ENCODE measurements at places on chromosomes 7 and 10. TPM values are rescaled to one million over a fixed set of nuclear protein-coding genes. Genes with fewer than 3 reads are reported as not detected.
A peak's percentile ranks its signal among the peaks of the same experiment; 100 is the strongest.

The PRKCQ gene
- 0.39 TPM for total RNA-seq

DNA sequence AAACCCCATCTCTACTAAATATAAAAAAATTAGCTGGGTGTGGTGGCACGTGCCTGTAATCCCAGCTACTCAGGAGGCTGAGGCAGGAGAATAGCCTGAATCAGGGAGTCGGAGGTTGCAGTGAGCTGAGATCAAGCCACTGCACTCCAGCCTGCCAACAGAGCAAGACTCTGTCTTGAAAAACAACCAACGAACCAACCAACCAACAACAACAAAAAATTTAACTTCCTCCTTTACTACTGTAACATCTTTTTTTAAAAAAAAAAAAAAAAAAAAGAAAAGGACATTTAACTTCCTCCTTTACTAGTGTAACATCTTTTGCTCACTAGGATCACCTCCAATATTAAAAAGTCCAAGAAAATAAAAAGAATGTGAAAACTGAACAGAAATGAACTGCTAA is 92.3 kb upstream of the TMEM168 start:
- DNase-seq, result no peak
- H3K27ac ChIP-seq, result no peak overlapping the region
- peaks cover 13% of the 10 kb centered on the region for H3K4me1 ChIP-seq
- H3K4me3 ChIP-seq, result no peak overlapping the region
- H3K27me3 ChIP-seq, result no peaks in the 10 kb centered on the region
- peaks cover 12% of the 10 kb centered on the region for H3K36me3 ChIP-seq

DNA sequence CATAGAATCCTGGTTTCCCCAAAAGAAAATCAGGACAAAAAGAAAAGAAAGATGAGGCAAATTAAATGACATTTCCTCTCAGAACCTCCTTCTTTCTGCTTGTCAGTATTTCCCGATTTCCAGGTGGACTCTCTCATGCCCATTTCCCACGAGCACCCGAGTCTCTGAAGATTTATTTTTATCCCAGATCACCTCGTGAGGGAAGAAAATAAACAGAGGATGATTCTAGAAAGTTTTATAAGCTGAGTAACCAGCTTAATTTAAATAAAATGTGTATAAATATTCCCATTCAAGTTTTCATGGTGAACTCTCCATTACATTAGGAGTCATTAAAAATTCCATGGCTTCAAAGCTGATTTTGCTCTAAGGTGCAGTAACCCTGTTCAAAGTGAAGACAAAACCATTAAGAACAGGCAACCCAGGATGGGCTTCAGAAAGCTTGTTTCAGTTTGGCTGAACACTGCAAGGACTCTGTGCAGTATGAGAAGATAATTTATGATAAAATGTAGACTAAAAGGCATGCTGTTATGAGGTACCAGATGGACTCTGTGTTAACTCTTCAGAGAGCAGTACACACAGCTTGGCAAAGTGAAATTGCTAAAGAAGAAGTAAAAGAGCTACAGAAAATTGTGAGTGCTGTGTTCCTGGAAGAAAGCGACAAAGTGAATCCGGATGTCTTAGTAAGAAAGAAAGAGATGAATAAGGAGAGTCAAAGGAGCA is 521.3 kb upstream of the LRRN3 start:
- no peak overlapping the region for H3K27ac ChIP-seq
- H3K4me3 ChIP-seq, result no peak overlapping the region
- H3K27me3 ChIP-seq, result no peaks in the 10 kb centered on the region
- no peaks in the 10 kb centered on the region for H3K4me1 ChIP-seq
- no peaks in the 10 kb centered on the region for H3K36me3 ChIP-seq

DNA sequence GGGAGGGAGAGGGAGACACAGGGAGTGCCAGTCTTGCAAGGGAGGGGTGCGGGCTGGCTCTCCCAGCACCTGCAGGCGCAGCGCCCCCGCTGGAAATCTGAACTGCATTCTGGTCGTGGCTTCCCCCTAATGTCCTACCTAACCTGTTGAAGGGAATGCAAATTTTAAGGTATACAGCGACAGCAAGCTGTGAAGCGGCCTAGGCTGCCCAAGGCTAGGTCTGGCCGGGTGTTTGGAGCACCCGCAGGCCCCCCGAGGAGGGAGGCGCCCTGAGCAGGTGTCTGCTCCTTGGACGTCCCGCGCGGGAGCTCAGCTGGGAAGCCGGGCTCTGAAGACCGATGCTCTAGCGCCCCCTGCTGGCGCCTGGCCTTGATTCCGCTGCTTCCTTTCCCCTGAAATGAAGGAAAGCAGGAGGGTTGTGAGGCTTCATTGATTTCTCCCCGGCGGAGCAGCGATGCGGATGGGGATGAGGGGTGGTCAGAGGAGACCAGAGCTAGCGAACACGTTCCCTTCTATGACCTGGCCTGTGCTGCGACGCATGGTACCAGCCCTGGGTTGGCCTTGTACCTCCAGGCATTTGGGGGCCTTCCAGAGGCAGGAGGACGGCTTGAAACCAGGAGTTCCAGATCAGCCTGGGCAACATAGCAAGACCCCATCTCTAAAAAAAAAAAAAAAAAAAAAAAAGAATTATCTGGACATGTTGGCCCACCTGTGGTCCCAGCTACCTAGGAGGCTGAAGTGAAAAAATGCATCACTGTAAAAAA is 601.3 kb downstream of the GALNT17 start:
- DNase-seq, result peak; percentile 82
- H3K4me1 ChIP-seq, result no peaks in the 10 kb centered on the region
- H3K27ac ChIP-seq, result no peak overlapping the region
- no peaks in the 10 kb centered on the region for H3K27me3 ChIP-seq

- H3K4me1 ChIP-seq, result peaks cover 22% of the 10 kb centered on the region
- H3K27me3 ChIP-seq, result no peaks in the 10 kb centered on the region
- no peaks in the 10 kb centered on the region for H3K36me3 ChIP-seq
These were observed 117.3 kb downstream of the PRKAG2 start for GRCh38 chr7:151759591-151760042.

DNA sequence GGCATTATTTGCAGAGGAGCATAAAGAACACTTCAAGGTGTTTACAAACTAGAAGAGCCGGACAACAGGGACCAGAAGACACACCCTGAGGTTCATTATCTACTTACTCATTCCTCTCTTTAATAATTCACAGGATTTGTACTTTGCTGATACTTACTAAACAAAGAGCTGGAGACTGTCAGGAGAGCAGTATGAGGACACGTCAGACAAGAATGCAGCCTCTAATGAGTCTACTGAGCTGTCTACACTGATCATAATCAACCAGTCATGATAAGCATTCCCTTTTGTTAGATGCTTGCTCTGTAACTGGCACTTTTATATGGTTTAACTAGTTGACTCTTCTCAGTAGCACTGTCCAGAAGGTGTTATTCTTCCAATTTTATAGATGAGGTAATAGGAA is 243.3 kb upstream of the CDC14C start:
- no peak for DNase-seq
- H3K4me3 ChIP-seq, result no peak overlapping the region
- no peak overlapping the region for H3K27ac ChIP-seq
- no peaks in the 10 kb centered on the region for H3K27me3 ChIP-seq
- H3K4me1 ChIP-seq, result no peaks in the 10 kb centered on the region

Measured in heart right ventricle (tissue), 16 donors.